ENCODE measurements at places on chromosomes 2 and 18.

DNA sequence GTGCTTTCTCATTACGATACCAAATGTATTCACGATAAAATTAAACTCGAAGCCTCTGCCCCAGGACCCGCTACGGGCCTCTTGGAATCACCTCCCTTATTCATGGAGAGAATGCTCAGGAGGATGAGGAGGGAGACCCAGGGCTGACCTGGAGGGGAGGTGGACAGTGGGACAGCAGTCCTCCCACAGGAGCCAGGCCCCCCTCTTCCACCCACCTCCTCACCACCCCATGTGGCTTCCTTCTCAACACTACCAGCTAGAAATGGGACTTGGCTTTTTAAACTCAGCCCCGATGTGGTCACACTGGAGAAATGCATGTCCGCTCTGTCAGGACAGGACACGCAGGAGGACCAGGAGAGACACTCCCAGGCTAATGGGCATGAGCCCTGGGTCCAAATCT, 147.9 kb upstream of the ID2 start:
- DNase-seq: no peak

- no peak for DNase-seq
Observed at GRCh38 chr2:210230518-210230917, 5.3 kb upstream of the ACADL start.

- no peak for DNase-seq
Observed at GRCh38 chr2:39033980-39034379, 86.9 kb downstream of the SOS1 start.

DNA sequence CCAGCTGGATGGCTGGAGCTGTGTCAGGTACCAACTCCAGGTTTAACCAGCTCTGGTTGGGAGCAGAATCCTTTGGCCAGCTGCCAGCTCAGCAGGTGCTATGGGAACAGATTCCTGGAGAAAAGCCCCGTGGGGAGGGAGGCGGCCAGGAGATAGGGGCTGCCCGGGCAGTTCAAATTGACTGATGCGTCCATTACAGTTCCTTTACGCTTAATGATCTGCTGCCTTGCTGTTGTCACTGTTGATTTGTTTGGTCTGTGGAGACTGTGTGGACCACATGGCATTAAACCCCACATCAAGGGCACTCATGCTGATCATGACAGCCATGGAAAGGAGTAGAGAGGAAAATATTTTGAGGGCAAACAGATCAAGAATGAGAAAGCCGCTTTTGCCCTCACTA, 200.0 kb downstream of the TSN start:
- no peak for DNase-seq

- DNase-seq: no peak
Observed at GRCh38 chr2:29014811-29015421, 33.8 kb downstream of the TOGARAM2 start.
